Stimulated activated CD4-positive, alpha-beta T cell treated with anti-CD3 and anti-CD28 coated beads, Interleukin-4, amount 100 ng/mL, for 1 hour (primary cell): ENCODE measurements at places on chromosomes 11 and 22.

GRCh38 chr22:43897751-43898261 is 6.0 kb upstream of the PNPLA5 start:
- no peak for DNase-seq

DNA sequence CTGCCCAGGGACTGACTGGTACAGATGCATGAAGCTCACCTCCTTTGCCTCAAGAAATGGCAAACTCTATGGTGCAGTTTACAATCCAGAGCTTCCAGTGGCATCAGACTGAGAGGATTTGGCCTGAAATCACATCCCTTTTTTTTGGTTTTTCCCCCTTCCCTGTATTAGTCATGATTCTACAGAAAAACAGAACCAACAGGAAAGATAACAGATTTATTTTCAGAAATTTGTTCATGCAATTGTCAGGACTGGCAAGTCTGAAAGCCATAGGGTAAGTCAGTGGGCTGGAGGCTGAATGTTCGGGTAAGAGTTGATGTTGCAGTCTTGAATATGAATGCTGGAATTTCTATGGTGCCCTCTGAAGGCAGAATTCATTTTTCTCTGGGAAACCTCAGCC is 12.0 kb upstream of the ZDHHC13 start:
- DNase-seq = no peak

DNA sequence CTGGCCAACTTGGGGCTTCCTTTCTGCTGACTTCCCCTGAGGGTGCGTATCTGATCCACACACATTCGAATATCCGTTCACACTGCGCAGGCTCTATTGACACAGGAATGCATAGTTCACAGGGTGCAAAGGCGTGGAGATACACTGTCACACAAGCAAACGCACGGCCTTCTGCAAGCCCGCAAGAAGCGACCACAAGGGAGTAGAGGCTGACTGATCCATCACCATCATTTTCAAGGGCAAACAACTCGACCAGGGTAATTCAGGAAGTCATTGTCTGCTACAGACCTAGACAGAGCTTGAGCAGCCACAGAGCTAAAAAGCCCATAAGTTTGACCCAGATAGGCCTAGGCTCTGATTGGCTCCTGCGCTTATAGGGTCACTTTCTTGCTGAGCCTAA is 392.3 kb downstream of the MN1 start:
- no peak for DNase-seq

DNA sequence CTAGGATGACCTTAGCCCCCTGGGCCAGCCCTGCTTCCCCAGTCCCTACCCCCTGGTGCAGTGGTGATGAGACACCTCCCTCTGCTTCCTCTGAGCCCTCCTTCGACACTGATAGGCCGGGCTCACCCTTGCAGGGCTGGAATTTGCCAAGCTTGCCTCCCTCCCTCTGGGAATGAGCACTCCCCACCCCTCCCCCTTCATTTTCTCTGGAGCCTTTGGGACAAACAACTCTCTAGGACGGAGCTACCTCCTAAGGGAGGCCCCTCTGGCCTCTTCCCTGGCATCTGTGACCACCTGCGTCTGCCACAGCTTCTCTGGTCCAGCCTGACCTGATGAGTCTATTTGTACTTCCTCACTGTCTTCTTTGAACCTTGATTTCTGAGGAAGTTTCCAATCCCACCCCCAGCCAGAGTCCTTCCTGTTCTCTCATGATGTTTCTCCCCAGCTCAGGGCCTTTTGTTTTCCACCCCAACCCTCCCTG is 53.3 kb upstream of the ADA2 start:
- no peak for DNase-seq

GRCh38 chr11:111532365-111532709 is 8.2 kb upstream of the LAYN start:
- no peak for DNase-seq

DNA sequence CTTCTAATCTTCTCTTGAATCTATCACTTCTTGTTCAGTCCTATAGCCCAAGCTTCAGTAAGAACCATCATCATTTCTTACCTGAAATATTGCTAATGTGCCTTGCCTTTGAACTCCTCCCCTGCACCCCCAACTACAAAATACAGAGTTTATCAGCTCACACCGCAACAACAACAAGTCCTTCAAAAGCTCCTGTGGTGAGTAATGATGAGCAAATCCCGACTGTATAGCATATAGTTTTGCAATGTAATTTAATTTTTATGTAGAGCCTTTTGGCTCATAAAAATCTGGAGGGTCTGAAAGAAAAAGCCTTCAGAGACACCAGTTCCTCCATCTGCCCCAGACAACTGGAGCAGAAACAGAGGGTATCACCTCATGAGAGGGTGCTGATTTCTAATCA is 124.7 kb downstream of the ARHGAP32 start:
- no peak for DNase-seq
